ENCODE measurements at places on chromosomes 7 and 10.
A peak's percentile ranks its signal among the peaks of the same experiment; 100 is the strongest.

GRCh38 chr10:122186816-122187810, 84.0 kb upstream of the BTBD16 start:
- DNase-seq, result no peak

DNA sequence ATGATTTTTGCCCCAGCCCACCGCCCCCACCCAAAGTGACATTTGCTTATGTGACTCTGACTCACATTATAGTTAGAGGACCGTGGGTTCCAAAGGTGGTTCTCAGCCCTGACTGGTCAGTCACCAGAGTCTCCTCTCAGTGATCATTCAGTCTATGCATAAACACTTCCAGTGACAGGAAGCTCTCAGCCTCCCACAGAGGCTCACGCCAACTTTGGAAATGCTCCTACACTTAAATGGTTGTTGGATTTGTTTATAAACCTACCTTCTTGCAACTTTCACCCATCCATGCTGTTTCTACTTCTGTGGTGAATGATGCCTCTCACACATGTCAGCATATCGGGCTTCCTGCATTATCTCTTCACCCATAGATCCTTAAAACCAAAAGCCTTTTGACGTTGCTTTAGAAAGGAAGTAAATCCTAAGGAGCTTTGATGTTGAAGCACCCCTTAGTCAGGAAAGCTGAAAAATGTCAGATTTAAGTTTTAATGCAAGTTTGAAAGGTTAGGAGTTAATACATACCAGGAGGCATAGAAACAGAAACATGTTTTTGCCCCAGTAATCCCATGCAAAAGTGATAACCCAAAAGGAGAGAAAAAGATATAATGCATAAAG, 46.5 kb upstream of the FGL2 start:
- no peak for DNase-seq

- DNase-seq, result no peak
These were observed 628 bp downstream of the MRPS33 start for GRCh38 chr7:141014125-141014523.

DNA sequence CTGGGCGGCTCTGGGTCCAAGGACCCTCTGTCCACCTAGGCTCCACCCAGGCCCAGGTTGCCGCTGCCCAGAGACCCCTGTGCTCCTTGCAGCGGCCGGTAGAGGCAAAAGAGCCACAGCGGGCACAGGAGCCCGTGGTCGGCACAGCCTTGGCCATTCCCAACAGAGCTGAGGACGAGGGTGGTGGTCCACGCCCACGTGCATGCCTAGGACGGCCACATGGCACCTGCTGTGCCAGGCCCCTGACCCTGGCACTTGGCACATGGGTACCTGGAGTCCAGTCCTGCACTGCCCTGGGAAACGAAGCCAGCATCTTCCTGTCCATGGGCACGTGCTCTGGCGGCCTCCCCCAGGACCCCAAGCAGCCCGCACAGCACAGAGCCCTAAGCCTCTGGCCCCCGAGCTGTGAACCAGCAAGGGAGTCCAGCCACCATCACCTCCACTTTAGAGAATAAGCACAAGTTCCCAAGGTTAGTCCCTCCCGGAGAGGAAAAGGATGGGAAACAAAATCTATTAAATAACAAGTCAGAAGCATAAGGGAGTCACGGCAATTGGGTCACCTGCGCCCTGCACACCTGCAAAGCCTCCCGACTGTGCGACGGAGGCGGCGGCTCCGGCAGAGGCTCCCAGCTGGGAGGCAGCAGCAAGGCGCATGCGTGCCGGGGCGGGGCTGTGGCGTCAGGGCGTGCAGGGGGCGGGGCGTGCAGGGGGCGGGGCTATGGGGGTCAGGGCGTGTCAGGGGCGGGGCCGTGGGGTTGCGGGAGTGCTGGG, 59.1 kb downstream of the STK32C start:
- no peak for DNase-seq

GRCh38 chr7:131047651-131048304, 279.9 kb upstream of the MKLN1 start:
- no peak for DNase-seq

GRCh38 chr7:18829858-18830285, 287.6 kb downstream of the TWIST1 start:
- no peak for DNase-seq

DNA sequence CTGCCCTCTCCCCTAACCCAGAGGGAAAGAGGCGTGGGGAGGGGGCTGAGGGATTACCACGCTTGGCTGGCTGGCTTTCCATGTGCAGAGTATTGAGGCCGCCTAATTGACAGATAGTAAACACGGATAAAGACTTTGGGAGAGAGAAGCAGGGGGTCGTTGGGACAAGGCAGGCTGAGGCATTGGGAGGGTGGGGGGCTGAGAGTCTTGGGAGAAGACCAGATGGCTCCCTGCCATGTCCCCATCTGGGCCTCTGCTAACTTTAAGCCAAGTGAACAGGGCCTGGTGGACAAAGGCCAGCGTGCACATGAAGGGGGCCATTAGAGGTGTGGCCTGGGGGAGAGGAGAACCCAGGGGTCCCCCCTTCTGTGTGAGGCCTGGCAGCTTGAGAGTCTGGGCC, 55.4 kb upstream of the MXI1 start:
- DNase-seq, result no peak

DNA sequence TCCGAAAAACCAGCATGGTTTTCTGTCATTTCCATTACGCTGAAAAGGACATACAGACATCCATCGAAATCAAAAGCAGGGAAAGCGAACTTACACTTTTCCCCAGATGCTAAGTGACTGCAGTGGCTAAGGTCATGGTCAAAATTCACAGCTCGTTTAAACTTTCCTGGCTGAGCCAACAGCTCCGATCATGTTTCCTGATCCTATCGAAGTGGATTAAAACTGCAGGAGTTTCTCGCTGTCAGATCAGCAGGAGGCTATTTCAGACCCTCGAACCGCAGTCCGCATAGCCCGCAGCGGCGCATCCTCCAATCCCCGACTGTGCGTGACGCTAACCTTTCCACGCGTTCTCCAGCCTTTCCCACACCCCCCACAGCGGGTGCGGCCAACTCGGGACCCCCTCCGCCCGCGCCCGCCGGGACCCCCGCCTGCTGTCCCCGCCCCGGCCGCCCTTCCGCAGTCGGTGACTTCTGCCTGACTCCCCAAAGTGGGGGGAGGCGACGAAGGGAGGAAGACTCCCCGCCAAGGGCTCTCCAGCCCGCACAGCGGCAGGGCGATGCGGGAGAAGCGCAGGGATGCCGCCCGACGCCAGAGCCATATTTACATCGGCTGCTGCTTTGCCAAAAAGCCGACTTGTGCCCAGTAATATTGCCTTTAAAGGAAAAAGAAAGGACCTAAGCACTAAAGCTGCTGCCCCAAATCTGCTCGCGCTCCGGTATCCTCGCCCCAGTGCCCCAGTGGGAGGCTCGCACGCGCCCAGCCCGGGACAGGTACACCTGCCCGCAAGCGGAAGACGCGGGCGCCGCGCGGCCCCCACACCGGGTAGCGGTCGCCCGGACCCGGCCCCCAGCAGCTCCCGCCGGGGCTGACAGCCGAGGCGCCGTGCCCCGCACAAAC, 1.2 kb downstream of the PIP4K2A start:
- peak; percentile 16 for DNase-seq

DNA sequence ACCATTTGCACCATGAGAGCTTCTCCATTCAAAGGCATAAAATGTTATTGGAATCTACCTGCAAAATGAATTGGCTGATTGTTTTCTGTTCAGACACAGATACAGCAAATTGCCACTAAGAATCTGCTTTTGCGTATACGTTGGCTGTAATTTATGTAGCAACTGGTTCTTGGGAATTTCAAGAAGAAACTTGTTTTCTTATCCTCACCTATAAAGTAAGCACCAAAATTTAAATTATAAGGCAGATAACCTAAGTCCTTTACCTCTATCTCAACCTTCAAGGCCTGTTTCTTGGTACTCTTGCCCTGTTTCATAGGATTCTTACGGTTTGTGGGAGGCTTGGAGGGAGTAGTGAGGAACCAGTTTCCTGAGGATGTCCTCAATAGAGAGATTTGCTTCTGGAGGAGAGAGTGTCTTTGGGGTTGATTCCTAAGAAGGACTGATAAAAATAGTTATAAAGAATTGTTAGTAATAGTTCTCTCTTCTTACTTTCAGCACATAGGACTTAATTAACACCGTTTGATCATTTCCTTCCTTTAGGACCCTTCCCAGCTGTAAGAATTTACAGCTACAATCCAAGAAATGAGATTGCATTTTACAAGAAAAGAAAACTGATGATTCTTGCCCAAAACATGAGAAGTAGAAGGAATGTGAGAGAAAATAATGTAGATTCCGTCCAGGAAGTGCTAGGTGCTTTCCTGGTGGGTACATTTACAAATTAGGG, 2.0 kb downstream of the STAMBPL1 start:
- no peak for DNase-seq

DNA sequence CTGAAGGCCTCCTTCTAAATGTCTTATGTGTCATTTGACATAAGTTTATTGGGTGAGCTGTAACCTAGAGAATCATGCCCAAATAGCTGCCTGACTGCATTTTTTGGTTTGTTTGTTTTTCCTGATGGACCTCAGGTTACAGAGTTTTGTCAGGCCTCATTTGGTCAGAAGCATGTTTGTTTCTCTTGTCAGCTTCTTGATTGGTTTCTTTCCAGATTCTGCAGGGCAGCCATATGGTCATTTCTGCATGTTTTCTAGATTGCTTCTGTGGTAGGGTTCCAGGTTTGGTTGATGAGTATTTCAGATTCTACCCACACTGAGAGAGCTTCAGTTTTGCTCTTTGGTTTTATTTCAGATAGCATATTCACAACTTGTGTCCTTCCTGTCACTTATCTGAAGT, 28.0 kb downstream of the GLCCI1 start:
- no peak for DNase-seq

- DNase-seq, result no peak
These were observed 45.7 kb upstream of the DPYSL4 start for GRCh38 chr10:132141076-132141475.

DNA sequence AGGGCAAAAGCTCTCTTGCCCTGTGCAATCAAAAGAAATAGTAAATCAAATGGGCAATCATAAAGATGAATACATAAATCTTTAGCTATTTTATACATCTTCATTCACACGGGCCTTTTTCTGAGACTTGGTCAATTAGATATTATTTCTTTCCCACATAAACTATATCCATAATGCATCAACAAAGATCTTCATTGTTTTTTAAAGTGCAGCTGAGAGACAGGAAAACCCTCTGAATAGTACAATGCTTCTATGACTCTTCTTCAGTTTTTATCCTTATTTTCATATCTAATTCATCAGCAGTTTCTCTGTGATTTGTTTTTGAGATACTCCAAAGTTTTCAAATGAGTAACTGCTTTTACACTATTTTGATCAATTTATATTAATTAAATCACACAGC, 25.5 kb downstream of the LARP4B start:
- no peak for DNase-seq

- no peak for DNase-seq
These were observed 102.5 kb upstream of the RPA3 start for GRCh38 chr7:7820939-7821338.

DNA sequence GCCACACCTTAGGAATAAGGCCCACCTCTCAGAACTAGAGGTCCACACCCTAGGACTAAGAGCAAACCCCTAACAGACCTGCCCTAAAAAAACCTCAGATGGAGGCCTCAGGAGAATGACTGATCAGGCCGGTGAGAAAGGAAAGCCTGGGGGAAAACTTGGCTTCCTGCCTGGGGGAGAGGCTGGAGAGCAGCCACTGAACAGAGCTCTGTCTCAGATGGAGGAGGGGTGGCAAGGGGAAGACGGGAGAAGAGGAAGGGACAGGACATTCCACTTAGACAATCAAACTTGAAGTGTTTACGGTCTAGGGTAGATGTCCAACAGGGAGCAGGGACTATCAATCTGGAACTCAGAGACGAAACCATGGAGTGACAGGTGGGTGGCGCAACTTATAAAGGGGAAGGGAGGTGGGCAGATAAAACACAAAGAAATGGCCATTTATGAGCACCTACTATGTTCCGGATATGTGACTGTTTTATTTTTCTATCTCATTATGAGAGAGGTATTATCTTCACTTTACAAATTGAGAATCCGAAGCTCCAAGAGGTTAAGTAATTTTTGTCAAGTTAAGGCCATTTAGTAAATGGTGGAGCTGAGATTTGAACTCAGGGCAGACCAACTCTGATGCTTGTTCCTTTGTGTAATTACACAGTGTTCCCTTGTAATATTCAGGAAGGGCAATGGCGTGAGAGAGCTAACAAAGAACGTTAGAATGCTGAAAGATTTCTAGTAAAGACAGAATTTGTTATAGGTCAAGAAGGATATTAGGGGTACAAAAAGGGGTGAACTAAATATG, 82.6 kb downstream of the DNMBP start:
- DNase-seq, result no peak

DNA sequence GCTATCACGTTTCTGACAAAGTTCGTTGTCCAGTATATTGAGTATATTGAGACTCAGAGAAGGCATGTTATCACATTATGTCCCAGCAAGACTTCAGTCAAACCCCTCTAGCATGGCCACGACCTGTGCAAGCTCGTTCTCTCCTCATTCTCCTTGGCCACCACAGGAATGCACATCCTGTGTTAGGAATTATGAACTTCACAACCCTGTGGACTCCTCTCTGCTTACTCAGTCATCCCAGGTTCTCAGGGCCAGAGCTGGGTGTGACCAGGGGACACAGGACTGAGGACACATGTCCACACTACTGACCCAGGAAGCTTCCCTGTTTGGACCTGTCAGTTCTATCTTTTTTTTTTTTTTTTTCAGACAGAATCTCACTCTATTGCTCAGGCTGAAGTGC, 4.4 kb downstream of the SH2D4B start:
- DNase-seq, result no peak

DNA sequence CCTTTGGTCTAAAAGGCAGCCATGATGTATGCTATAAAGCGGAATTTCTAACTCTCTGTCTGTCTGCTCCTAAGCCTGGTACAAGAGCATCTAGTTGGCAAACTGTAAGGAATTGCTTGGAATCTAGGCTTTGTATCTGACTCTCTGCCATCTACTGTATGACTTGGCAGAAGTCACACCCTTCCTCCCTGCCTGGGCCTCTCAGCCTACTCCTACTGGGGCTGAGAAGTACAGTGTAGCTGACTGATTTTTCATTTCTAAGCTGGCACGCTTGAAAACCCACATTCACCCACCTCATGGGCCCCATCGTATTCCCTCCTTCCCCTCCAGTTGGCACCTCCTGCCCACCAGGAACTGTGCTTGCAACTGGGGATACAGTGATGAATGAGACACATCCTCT, 435.2 kb downstream of the PLXNA4 start:
- no peak for DNase-seq

GRCh38 chr7:8042796-8043535, 74.4 kb downstream of the GLCCI1 start:
- no peak for DNase-seq

GRCh38 chr10:58700591-58700990, 187.9 kb downstream of the BICC1 start:
- DNase-seq, result no peak

- no peak for DNase-seq
These were observed 241.1 kb upstream of the LRGUK start for GRCh38 chr7:133886086-133886485.

DNA sequence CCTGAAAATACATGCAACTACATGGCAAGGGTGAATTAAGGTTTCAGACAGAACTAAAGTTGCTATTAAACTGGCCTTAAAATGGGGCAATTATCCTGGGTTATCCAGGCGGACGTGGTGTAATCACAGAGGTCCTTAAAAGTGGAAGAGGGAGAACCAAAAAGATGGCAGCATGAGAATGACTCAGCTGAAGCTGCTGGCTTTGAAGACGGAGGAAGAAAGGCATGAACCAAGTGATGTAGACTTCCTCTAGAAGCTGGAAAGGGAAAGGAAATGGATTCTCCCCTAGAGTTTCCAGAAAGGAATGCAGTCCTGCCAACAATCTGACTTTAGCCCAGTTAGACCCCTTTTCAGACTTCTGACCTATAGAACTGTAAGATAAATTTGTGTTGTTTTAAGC, 27.0 kb upstream of the UBN2 start:
- DNase-seq, result no peak

- DNase-seq, result no peak
These were observed 139.8 kb upstream of the CDK13 start for GRCh38 chr7:39810204-39810642.

Measured in stimulated activated CD4-positive, alpha-beta T cell treated with anti-CD3 and anti-CD28 coated beads, TNF-alpha, amount 100 ng/mL, for 24 hours (primary cell).